ENCODE measurements at places on chromosomes 13 and 19.

DNA sequence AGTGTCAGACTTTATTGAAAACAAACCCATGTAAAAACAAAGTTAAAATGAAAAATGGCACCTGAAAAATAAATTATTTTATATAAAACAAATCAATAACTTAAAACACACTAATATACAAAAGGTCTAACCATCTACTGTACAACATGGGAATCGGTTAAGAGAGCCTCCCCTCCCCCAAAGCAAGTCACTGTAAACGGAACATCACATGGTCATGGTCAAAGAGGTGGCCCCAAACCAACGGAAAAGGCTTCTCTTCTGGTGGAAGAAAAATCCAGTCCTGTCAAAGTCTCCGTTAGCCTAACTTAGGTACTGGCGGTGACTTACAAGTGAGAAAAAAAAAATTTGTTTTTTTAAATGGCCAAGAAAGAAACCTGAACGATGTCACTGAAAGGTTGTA is 15.7 kb upstream of the TIMM44 start:
- DNase-seq: no peak

DNA sequence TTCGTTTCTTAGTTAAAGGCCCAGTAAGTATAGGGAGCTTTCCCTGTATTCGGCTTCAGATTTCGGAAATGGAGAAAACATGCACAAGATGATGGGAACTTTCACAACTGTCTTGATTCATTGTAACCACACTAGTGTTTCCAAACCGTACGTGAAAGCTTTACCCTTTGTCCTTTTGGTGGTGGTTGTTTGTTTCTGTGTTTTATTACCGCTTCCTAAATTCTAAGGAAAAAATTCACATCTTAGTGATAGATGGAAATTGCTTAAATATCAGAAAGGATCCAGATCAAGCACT is 504 bp upstream of the VWA8 start:
- DNase-seq: no peak

DNA sequence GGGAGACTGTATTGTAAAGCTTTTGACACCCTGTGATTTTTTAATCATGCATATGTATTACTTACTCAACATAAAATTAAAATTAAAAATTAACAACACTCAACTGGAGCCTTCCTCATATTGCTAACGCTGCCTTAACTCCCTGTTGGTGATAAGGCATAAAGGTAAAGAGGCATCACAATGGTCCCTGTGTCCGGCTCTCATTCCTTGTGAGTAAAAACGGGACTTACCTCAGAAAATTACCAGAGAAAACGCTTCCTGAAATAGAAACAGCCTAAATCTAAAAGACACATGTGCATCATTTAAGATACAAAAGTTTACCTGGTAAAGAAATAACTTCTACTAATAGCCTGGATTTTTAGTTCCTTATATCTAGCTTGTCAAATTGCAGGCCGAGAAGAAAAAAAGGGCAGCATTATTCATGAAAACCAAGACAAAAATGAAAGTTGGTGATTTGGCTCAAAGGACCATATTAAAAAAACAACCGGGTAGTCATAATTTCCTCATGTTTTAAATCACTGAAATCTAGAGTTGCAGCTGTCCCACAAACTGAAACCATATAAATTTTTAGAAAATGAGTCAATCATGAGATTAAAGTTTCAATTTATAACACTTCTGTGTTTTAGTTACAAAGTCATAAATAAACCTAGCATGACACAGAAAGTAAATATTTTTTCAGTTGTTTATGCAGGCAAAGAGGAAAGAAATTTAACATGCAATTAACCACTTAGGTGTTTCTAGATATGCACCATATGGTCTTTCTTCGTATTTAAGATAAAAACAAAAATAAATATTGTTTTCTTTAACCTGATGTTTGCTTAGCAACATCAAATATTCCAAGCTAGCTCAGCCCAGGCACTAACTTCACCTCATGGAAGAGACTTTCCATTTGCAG is 94.7 kb downstream of the MIPEP start:
- DNase-seq: no peak

DNA sequence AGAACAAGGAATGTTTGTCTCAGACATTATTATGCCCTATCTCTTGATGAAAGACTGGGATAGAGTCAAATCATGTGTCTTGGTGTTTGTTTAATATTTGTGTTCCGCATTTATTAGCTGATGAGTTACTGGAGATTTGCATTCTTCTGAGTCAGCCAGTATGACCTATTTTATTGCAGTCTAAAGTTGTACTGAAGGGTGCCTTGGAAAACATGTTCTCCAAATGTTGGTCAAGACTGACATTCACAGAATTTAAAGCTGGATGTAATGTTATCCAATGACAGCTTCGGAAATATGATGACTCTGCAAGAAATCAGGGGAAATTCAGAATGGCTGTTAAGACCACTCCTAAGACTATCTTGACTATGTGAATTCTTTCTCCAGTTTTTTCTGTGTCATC is 134.0 kb downstream of the KCNRG start:
- DNase-seq: no peak

DNA sequence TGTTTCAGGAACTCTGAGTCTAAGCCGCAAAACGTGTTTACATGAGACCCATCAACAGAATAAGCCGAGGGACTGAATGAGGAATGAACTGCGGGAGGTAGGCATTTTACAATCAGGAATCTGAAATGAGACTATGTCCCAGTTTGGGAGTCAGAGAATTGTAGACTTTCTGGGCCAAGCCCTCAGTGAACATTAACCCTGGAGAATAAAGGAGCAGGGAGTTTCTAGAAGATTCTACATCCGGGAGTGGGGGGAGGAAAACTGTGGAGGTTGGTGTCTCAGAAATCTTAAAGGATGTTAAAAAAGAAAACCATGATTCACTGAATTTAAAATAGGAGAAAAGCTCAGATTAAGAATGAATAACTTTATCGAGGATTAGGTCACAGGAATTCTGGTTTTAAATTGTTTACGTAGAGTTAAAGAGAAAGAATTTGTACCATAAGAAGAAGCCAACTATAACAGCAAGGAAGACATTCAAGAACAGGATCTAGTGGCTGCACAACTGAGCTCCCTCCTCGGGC is 18.5 kb downstream of the RFX2 start:
- DNase-seq: no peak

DNA sequence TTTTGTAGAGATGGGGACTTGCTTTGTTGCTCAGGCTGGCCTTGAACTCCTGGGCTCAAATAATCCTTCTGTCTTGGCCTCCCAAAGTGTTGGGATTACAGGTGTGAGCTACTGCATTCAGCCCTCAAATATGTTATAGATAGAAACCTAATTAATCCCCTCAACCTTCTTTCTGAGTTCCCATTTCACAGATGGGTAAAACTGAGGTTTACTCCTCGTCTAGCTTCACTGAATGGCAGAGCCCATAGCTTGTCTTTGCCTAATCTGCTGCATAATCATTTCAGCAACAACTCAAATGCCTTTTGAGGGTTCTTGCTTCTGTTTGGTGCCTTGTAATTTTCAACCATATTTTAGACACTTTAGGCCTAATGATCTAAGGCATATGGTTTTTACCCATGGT is 36.0 kb upstream of the ADGRE1 start:
- no peak for DNase-seq

- no peak for DNase-seq
Measured at GRCh38 chr13:36959456-36960116, 39.5 kb upstream of the SMAD9 start.

GRCh38 chr19:55654868-55655647 is at the start of gene U2AF2:
U2AF2 (plus strand) TSS chr19:55655035; CDS start chr19:55655105, 70 bp downstream.
- peak; percentile 83 for DNase-seq

DNA sequence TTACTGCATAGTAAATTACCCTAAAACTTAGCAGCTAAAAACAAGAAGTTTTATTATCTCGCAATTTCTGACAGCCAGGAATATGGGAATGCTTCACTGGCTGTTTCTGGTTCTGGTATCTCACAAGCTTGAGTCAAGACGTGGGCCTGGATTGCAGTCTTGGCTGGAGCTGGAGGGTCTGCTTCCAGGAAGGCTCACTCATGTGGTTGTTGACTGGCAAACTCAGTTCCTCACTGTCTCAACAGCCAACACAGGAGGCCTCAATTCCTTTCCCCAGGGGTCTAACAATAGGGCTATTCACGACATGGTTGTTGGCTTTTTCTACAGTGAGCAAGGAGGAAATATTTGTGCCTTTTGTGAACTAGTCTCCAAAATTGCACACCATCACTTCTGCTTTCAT is 146.3 kb downstream of the GPC5 start:
- DNase-seq: no peak

DNA sequence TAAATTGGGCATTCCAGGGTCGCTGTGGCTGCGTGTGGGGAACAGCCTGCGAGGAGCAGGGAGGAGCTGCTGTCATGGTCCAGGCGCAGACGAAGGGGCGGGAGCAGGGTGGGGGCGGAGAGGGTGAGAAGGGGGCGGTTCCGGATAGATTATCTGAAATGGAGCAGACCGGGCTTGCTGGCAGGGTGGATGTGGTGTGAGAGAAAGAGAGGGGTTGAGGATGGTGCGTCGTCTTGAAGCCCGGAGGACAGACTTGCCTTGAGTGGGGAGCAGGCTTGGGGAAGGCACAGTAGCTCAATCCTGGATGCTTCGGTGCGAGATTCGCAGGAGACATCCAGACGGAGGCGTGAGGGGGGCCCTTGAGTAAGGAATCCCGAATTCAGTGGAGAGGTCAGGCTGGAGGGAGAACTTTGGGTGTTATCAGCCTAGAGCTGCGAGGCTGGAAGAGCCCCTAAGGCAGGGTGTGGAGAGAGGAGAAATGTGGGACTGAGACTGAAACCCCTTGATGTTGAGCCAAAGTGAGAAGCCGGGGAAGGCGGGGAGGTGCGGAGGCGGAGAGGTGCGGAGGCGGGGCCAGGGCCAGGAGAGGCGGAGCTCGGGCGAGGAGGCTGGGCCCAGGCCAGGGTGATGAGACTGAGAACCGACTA is 40.6 kb downstream of the DPF1 start:
- DNase-seq: no peak

- no peak for DNase-seq
Measured at GRCh38 chr13:108947551-108948030, 318.2 kb downstream of the MYO16 start.

DNA sequence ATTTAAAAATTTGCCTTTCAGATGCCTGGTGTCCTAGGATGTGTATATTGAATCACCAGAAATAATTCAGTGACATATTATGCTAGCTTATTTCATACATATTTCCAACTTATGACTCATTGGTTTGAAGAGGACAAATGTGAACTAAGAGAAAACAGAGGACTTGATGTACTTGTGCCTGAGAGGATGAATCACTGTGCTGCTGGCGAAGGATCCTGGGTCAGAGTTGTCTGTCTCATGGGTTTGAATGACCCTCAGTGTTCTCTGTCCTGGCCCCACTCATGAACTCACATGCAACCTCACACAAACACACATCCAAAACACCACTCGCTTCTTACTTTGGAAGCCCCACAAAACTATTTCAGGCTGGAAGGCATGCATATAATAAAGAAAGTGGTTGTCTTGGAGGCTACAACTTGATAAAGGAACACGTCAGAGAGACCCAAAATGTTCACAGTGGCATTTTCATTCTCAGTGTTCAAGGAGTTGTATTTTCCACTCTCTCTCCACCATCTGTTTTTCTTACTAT is 129.0 kb upstream of the SPRY2 start:
- no peak for DNase-seq

DNA sequence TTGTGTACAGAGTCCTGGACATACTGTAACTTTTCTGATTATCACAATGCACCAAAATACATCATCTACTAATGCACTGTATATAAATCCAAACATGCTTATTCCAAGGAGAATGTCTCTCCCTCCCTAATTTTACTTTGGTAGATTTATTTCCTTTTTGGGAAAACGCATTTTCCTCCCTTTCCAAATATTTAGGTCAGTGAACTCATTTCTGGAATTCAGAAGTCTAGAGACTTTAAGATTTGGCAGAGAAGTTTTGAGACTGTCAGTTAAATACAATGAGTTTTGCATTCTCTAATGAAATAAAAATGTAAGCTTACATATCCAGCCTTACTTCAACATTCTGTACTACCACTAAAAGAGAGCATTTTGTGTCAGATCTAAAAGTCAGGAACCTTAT is 165.8 kb upstream of the EDNRB start:
- DNase-seq: no peak

GRCh38 chr13:51995677-51996551 is 15.3 kb downstream of the ATP7B start:
- no peak for DNase-seq

DNA sequence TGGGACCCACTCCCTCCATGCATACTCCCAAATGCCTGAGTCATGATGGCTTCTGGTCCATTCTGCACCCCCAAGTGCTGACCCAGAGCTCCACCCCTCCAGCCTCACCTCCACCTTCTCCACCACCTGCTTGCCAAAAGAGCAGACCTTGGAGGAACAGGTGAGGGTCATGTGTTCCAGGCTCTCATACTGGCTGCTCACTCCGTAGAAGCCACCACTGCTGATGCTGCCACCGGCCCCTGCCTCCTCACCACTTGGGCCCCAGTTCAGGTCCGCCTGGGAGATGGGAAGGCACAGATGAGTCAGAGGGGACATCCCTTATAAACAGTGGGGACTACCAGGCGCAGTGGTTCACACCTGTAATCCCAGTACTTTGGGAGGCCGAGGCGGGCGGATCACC is 7.9 kb downstream of the CD37 start:
- no peak for DNase-seq

- DNase-seq: peak; percentile 74
Measured at GRCh38 chr19:47697863-47698609, 15.2 kb upstream of the EHD2 start.

DNA sequence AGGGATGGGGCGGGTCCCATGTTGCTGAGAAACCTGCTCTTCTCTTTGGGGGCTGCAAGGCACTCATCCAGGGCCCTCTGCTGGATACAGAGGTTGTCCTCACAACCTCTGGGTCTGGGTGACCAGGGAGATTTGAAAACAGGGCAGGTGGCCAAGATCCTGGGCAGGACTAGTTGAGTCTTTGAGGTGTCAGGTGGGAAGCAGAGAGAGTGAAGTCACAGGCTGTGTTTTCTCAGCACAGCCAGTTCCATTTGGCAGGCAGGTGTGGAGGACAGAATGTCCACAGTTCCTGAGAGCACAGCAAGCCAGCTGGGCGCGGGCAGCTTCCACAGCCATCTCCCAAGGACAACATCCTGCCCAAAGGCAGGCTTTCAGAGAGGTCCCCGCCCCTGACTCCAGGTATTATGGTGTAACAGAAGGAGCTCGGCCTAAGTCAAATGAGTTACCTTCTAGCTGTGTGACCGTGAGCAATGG is 118.8 kb downstream of the NUFIP1 start:
- no peak for DNase-seq

DNA sequence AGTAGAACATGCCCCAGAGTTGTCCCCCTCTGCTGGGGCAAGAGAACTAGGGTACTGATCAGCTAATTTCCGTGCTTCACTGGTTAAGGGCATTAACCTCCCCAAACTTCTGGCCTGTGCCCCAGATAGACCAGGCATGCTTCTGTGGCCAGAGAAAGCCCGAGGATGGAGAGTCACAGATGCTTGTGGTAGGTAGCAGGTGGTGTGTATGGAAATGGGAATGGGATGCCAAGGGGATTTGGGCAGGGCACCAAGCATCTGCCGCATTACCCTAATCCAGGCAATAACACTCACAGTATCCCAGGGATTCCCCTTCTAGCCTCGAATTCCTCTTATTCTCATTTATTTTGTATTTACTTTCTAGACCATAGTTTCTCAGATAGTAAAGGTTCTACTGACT is 124.8 kb upstream of the KLF12 start:
- DNase-seq: no peak
